ENCODE measurements at places on chromosomes 1 and 21.

DNA sequence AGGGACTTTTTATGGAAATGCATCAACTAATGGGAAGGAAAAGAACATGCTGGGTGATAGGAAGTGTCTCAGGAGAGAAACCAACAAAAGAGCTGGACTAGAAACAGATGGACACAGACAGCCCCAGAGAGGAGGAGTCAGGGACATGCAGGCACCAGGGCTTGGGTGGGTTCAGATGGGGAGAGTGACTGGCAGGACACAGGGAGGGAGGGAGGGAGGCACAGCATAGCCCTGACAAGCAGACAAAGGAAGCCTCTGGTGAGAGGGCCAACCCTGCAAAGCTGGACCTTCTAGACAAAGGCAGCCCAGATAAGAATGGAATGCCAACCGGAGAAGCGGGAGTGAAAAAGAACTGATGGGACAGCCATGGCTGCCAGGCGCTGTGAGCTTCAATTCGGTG, 568.8 kb downstream of the AJAP1 start:
- DNase-seq, result no peak

- DNase-seq, result no peak
These were observed 2.5 kb downstream of the LMX1A start for GRCh38 chr1:165353731-165354671.

DNA sequence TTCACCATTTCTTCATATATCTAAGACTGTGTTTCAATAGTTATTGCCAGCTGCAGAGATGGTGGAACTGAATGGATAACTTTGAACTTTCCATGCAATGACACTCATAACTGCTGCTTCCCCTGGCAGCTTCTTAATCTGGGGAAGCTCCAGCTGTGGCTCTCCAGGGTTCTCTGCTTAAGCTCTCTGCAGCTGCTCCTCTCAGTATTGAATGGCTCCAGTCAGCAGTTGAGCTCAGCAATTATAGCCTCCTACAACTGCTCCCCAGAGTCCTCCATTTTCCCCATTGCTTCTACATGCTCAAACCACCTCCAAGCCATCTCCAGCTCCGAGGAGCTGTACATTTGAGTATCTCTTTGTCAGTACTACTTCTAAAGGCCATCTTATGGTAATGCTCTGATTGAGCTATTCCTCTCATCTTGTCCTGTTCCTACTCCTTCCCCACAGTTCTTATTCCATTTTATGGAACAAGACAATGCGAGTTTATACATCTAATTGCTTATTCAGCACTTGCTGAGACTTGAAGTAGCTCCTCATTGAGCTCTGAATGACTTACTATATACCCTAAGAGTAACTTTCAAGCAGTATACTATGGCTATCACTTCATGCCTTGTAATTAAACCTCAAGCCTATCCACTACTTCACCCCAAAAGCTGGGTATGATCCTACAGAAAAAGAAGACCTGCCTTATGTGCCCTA, 362.4 kb downstream of the NEGR1 start:
- no peak for DNase-seq

- no peak for DNase-seq
These were observed 17.8 kb upstream of the ADAM30 start for GRCh38 chr1:119914071-119914470.

DNA sequence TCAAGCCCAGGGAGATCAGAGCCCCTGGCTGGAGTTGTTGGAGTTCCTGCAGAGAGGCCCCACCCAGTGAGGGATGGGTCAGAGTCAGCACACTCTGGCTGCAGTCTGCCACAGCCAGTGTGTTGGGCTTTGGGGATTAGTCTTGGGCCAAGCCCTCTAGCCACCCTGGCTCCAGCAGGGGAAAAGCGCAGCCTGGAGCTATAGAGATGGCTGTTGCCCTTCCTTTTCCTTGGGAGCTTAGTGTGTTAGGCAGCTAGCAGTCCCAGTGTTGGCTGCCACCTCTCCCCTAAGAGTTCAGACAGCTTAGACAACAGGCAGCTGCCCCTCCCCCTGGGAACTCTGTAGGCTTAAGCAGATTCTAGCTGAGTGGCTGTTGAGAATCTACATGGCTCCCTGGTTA, 45.1 kb downstream of the DPT start:
- no peak for DNase-seq

- no peak for DNase-seq
These were observed 39.2 kb downstream of the EIF2B3 start for GRCh38 chr1:44947063-44947773.

DNA sequence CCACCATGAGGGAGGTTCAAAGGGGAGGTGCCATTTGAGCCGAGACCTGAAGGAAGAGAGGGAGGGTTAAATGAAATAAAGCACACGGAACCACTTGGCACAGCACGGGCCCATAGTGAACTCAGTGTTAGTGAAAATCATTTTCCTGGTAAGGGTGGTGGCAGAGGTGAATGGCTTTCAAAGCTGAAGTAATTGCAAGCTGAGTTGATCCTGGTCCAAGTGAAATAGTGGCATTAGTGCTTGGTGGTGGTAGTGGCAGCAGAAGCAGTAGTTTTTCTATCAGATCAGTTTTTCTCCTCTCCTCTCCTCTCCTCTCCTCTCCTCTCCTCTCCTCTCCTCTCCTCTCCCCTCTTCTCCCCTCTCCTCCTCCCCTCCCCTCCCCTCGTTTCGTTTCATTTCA, 30.5 kb upstream of the SRSF10 start:
- no peak for DNase-seq

DNA sequence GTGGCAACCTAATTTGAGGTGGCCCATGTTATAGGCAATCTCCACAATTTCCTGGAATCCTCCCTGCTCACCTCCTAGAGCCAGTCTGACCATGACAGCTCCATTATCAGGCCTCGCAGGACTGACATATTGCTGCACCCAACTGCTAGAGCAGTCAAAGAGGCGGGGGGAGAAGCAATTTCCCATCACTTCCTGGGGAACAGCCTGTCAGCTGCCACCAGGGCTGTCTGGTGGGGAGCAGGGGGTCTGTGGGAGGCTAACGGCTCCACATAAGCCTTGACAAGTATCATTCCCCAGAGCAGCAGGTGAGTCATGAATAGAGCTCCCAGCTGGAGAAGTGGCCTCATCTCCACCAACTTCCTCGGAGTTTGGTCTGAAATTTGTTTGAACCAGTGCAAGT, 322.9 kb downstream of the MATN1 start:
- DNase-seq, result no peak

- DNase-seq, result no peak
These were observed 58.1 kb downstream of the PTPN14 start for GRCh38 chr1:214493126-214493796.

DNA sequence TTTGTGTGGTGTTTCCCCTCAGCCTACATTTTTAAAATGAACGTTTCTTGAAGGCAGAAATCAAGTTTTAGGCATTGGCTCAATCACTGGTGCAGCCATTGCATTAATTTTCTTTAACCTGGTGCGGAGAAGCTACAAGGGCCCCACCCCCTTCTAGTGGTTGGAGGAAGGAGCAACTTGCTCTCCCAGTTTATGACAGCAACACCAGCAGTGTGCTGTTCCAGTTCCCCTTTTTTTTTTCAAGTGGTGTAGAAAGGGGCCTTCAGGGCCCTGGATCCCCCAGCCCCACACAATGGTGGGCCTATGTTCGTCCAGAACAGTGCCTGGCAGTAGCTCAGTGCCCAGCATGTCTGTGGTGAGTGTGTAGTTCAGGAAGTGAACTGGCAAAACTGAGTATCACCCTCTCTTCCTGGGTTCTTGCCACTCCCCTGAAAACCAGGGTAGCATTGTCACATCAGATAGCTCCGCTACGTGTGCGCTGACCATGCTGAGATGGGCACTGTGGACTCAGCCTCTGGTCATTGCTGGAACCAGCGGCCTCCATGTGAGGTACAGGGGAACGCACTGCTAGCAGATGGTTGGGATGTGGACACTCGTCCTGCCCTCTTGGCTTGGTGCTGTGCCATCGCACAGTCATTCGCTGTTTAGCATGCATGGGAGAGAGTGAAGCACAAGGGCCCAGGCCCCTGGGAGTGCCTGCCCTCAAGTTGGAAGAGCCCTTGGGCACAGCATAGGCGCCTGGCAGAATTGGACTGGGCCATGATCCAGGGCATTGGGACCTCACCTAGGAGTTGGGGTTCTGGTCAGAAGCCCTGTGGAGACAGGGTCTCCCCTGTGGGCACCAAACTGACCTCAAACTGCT, 7.2 kb downstream of the ARF1 start:
- DNase-seq, result no peak

- DNase-seq, result no peak
These were observed 227.6 kb downstream of the LMO4 start for GRCh38 chr1:87556326-87556725.

- no peak for DNase-seq
These were observed 48.8 kb downstream of the SUCO start for GRCh38 chr1:172581779-172582178.

DNA sequence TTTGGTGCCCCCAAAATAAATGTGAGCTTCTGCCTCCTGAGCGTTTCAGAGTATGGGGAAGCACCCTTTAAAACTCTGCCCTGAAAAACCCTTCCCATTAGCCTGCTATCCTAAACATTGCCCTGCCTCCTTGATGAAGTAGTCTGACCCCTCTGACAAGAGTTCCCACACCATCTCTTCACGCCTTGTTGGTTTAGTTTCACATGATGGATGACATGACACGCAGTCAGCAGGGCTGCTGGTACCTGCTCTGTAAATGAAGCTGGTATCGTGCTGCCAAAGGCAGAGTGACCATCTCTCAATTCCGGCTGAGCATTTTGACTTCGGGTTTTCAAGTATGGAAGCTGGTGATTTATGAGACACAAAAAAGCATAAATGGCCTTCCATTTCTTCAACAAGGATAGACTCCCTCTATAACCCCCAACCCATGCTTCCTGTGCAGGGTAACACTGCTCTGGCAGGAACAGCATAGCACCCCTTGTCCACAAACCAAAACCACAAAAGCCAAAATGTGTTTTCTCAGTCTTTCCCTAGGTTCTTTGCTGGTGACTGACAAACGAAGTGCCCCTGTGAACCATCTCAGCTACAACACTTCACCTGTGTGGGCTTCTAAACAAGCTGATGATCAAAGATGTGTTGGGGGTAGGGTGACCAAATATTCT, 444.6 kb downstream of the NUF2 start:
- no peak for DNase-seq

GRCh38 chr21:36656138-36656537, 42.8 kb upstream of the SIM2 start:
- DNase-seq, result no peak

DNA sequence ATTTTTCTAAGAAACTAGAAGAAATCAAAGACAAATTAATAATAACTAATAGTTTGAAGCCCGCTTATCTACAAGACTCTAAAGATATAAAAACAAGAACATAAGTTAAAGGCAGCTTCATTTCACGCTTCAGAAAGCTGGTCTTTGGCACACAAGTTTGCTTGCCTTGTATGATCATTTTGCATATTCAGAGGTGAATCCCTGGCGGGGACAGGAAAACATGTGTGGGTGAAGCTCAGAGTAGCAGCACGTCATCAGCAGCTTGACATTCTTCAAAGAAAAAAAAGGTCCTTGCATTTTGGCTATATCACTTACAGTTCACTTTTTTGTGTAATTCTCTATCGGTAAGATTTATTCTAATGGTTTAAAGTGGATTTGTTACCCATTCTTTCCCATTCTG, 1911.8 kb downstream of the MRPL39 start:
- DNase-seq, result no peak

DNA sequence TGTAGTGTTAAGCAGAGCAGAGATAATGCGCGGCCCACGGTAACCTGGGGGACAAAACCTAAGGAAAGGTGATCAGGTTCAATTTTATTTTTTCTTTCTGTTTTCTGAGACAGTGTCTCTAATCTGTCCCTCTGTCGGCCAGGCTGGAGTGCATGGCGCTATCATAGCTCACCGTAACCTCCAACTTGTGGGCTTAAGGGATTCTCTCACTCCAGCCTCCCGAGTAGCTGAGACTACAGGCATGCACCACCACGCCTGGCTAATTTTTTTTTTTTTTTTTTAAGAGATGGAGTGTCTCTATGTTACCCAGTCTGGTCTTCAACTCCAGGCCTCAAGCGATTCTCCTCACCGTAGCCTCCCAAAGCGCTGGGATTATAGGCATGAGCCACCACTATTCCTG, 724 bp upstream of the ANKRD35 start:
- DNase-seq, result no peak

All from stimulated activated CD8-positive, alpha-beta memory T cell treated with anti-CD3 and anti-CD28 coated beads, Interleukin-4, amount 100 ng/mL, for 1 hour (primary cell).